Common myeloid progenitor, CD34-positive (primary cell): ENCODE measurements at places on chromosomes 5 and 9.

DNA sequence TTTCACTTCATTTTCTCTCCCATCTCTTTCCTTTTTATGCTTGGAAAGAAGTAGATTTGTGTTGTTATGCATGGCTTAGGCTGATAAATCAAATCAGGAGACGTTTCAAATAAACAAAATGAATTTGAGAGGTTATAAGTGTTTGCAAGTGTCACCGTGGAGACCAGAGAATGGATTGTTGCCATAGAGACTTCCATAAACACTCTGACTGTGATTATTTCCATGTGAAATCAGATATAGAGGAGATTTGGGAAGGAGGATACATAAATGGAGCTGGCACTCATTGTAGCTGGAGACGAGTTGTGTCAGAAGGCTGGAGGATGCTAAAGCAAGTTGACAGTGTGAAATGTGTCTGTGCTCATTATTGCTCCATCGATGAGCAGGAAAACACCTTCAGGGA is 84.2 kb upstream of the PCSK1 start:
- DNase-seq, result no peak

- DNase-seq, result no peak
These were observed 517.2 kb downstream of the CAAP1 start for GRCh38 chr9:26375448-26375847.

GRCh38 chr9:37290940-37291485 is 131.5 kb upstream of the GRHPR start:
- DNase-seq, result peak; percentile 34

- no peak for DNase-seq
These were observed 114.7 kb upstream of the IL7R start for GRCh38 chr5:35741971-35742370.

DNA sequence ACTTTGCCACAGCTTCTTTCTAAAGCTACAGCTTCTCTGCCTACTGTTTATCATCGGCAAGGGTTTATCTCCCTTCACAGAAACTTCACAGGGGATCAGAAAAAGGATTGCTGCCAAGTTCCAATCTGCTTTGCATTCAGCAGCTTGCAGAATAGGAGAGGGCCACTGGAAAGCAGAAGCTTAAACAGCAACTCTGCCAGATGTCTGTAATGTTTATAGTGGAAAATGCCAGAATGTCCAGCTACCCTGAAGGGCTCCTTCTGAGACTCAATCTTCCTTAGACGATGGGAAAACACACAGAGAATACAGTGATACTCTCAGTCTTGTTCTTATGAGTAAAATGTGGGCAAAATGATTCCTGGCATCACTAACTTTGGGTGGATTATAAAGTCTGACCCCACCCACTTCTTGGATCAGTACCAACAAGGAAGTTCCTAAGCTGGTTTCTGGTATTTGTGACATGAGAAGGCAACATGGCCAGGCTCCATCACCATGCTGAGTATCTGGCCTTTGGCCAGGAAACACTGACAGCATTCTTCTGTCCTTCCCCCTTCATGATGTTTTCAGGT is 19.0 kb downstream of the STOM start:
- DNase-seq, result peak; percentile 76

DNA sequence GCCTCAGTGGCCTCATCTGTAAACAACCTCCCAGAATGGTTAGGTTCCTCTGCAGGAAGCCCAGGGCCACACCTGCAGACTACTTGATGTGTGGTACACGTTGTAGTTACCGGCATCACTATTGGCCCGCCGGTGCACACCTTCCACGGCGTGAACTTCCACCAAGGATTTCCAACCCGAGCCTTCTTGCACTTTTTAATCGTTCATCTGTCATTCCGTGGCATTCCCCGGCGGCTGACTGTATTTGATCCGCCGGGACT is 5.3 kb upstream of the TRIM41 start:
- no peak for DNase-seq

DNA sequence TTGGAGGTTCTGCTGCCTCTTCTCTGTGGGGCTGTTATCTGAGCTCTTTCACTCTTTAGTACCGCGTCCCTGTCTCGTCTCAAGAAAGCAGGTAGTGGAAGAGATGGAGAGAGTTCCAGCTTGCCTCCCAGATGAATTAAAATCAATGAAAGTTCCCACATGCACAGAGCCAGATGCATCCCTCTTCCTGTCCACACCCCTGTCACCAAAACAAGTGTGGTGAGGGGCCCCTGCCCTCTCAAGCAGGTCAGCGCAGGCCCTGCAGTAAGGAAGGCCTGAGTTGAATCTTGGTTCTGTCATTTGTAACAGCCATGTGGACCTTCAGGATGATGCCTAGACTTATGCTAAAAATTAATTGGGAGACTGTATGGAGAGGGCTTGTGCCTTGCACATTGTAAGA is 26.9 kb downstream of the GALNT10 start:
- DNase-seq, result no peak

- no peak for DNase-seq
These were observed 5.7 kb downstream of the PAM start for GRCh38 chr5:102760815-102761214.

GRCh38 chr5:159309689-159310433 is 20.4 kb downstream of the IL12B start:
- no peak for DNase-seq

DNA sequence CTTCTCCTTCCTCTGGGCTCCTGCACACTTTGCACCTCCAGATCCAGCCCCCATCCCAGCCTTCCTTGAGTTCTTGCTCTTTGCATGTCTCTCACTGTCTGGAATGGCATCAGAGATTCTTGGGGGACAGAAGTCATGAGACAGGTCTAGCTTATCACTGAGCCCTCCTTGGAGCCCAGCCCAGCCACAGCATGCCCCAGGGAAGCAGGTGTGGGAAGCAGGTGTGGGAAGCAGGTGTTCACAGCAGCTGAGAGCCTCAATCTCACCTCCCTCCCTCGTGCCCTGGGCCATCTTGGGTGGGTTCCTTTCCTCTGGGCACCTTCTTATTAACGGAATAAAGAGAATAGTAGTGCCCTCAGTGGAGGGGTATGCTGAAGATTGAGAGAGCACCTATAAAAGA is 27.2 kb downstream of the SLC6A7 start:
- no peak for DNase-seq

GRCh38 chr9:90301277-90301653 is 341.4 kb downstream of the DIRAS2 start:
- peak; percentile 2 for DNase-seq

GRCh38 chr5:158170060-158170459 is 311.1 kb upstream of the CLINT1 start:
- no peak for DNase-seq

GRCh38 chr5:64595031-64595855 is 89.4 kb downstream of the RGS7BP start:
- peak; percentile 5 for DNase-seq

DNA sequence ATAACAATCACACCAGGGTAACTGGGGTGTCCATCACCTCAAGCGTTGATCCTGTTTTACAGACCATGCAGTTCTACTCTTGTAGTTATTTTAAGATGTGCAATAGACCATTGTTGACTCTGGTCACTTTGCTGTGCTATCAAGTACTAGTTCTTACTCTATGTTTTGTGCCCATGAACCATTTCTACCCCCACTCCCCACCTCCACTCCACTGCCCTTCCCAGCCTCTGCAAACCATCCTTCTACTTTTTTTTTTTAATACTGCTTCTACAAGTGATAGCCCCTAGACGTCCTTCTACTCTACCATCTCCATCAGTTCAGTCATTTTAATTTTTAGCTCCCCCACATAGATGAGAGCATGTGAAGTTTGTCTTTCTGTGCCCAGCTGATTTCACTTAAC is 38.8 kb downstream of the EHMT1 start:
- no peak for DNase-seq

DNA sequence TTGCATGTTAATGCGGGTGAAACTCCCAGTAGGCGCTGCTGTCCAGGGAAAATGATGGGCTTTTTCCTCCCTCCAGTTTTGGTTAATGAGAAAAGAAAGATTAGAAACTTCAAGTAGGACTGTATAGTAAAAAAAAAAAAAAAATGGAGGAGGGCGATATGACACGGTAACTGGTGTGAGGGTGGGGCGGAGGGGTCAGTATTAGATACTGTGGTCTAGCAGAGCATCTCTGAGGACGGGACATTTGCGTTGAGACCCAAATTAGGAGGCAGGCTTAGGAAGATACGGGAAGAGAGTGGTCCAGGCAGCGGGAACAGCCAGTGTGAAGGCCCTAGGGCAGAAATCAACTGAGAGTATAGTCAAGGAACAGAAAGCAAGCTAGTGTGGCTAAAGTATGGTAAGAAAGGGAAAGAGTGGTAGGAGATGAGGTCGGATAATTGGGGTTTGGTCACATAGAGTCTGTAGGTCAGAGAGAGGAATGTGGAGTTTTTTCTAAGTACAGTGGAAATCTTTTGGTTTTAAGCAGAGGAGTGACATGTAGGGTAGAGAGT is 707 bp downstream of the RMND5B start:
- no peak for DNase-seq

- DNase-seq, result peak; percentile 22
These were observed 6.4 kb downstream of the GRIA1 start for GRCh38 chr5:153496835-153497234.

GRCh38 chr9:32533816-32534215 is 7.8 kb upstream of the RIGI start:
- no peak for DNase-seq

DNA sequence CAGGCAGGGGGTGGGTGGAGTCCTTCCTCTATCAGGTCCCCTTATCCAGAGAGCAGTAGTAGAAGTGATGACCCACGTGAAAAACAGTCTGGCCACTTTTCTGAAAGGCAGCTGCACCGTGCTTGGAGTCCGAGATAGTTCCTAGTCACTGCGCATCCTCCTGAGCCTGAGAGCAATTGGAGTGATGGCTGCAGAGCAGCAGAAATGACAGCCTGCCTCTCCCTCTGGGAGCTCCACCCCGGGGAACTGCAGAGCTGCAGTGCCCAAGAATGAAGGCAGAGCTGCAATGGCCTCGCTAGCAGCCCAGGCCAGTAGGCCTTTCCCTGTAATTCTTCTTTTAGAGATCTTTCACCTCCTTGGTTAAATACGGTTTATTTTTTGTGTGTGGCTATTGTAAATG is 82.6 kb downstream of the CETN3 start:
- no peak for DNase-seq
